WTC11 (cell line): ENCODE measurements at places on chromosomes 7 and 10. TPM values are rescaled to one million over a fixed set of nuclear protein-coding genes. Genes with fewer than 3 reads are reported as not detected.

DNA sequence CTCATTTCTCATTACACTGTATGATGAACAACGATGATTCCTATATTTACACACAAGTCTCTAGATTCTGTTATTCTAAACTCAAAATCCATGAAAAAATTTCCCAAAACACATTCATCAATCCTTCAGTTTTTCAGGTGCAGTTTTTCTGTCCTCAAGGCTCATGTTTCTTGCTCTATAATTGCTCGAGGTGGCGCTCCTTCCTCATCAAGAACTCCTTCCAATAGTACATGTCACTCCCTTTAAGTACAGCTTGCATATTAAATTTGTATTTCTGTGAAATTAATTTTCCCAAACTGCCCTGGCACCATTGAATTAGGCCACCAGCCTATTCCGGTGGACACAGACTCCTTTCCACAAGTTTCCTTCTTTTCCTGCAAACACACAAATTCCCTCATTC, 188.7 kb upstream of the MINDY3 start:
- H3K27ac ChIP-seq = no peak overlapping the region
- no peak overlapping the region for H3K4me3 ChIP-seq
- DNase-seq = no peak
- no peaks in the 10 kb centered on the region for H3K27me3 ChIP-seq
- H3K36me3 ChIP-seq = no peaks in the 10 kb centered on the region

RELN gene
- total RNA-seq = 0.20 to 0.53 TPM (median 0.44 TPM) in 3 replicates

DNA sequence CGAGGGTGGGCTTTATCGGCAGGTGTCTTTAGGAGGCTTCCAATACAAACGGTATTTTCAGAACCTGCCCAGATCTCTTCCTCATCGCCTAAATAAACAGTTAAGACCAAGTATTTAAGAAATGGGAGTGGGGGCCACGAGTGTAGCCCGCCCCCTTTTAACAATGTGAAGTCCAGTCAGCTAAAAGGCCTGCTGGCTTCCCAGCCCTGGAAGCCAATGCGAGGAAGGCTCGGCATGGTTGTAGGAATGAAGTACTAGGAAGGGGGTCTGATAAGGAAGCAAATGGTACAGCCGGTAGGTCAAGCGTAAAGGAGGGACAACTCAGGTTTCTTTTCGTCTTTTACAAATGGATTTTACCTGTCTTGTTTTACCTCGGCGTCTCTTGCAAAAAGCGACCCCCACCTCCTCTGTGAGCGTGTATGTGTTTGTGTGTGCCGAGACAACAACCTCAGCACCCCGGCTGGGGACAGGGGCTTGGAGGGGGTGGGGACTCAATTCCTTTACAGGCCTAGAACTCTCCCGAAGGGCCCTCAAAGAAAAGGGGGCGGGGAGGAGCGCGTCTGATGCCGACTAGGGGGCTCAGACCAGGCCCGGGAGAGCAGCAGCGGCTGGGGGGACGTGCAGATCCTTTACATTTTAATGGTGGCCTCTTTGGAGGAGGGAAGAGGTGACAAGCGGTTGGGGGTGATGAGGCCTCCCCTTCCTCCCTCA, 147.6 kb downstream of the GPR85 start:
- no peaks in the 10 kb centered on the region for H3K36me3 ChIP-seq
- no peaks in the 10 kb centered on the region for H3K27me3 ChIP-seq
- DNase-seq = peak; percentile 70
- H3K4me3 ChIP-seq = peak overlapping the region; percentile 92
- H3K4me1 ChIP-seq = peaks cover 36% of the 10 kb centered on the region

GRCh38 chr7:33769930-33770329, 135.4 kb upstream of the BMPER start:
- H3K27ac ChIP-seq = no peak overlapping the region
- H3K36me3 ChIP-seq = peaks cover 6% of the 10 kb centered on the region; the same call in 1 of the 2 replicates
- H3K4me3 ChIP-seq = no peak overlapping the region
- no peaks in the 10 kb centered on the region for H3K27me3 ChIP-seq

DNA sequence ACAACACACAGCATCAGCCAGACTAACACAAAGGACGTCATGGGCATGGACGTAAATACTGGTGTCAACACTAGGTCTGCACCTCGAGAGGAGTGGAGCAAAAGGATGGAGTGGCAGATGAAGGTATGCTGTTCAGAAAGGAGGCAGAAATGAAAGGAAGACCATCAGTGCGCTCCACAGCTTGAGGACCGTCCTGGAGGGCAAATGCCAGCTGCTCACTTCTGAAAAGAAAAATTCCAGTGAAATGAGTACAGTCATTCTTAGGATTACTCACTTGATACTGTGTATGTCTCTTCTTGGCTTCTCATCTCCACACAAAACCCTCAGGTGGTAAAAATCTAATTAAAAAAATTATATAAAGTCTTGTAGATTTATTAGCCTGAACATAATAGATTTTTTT, 44.8 kb downstream of the EGFR start:
- H3K4me1 ChIP-seq = peaks cover 20% of the 10 kb centered on the region
- no peak overlapping the region for H3K27ac ChIP-seq
- H3K4me3 ChIP-seq = no peak overlapping the region
- no peaks in the 10 kb centered on the region for H3K36me3 ChIP-seq
- no peaks in the 10 kb centered on the region for H3K27me3 ChIP-seq
- no peak for DNase-seq

- H3K4me3 ChIP-seq = peak overlapping the region; percentile 88
- DNase-seq = no peak
- H3K27ac ChIP-seq = peak overlapping the region; percentile 93
Observed at GRCh38 chr10:102115775-102116174, 4.4 kb downstream of the LDB1 start.
